Mammary microvascular endothelial cell (primary cell): ENCODE measurements at places on chromosomes 4 and X. TPM values are rescaled to one million over a fixed set of nuclear protein-coding genes. Genes with fewer than 3 reads are reported as not detected.

Gene ZFYVE28
- 5.3 and 8.6 TPM in 2 replicates for total RNA-seq

Gene SCFD2
- 14.6 and 14.9 TPM in 2 replicates for total RNA-seq

Gene IL9R
- total RNA-seq: 0.07 TPM in 1 of 2 replicates, not detected in the other

Gene SCOC
- 57.8 and 58.6 TPM in 2 replicates for total RNA-seq

Gene PLA2G12A
- total RNA-seq: 7.8 and 8.1 TPM in 2 replicates
